ENCODE measurements at places on chromosomes 4 and X.

- DNase-seq: no peak
These were observed 1399.8 kb upstream of the PABPC4L start for GRCh38 chr4:135601351-135601750.

- no peak for DNase-seq
These were observed 134.8 kb downstream of the HS3ST1 start for GRCh38 chr4:11293866-11294265.

- DNase-seq: no peak
These were observed 95.4 kb upstream of the MAML3 start for GRCh38 chr4:140249351-140249750.

GRCh38 chrX:99572711-99573110 lies 837.4 kb downstream of the PCDH19 start:
- no peak for DNase-seq

- DNase-seq: no peak
These were observed 256.2 kb downstream of the FSTL5 start for GRCh38 chr4:161907590-161907955.

DNA sequence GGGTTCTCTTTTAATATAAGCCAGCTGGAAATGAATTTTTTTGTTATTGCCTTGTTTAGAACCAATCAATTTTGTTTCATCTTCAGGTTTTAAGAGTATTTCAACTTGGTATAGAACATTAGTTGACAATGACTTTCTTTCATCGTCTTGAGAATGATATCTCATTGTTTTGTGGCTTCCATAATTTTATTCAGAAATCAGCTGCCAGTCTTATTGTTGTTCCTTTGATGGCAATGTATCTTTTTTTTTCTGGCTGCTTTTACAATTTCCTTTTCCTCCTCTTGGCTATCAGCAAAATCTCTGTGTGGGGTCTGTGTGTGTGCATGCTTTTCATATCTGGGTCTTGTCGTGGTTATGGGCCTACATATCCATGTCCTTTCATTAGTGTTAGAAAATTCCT lies 1536.4 kb upstream of the TENM3 start:
- no peak for DNase-seq

GRCh38 chr4:4327652-4328121 lies 37.6 kb downstream of the ZBTB49 start:
- no peak for DNase-seq

- no peak for DNase-seq
These were observed 22.3 kb downstream of the RPS6KA6 start for GRCh38 chrX:84165711-84166110.

DNA sequence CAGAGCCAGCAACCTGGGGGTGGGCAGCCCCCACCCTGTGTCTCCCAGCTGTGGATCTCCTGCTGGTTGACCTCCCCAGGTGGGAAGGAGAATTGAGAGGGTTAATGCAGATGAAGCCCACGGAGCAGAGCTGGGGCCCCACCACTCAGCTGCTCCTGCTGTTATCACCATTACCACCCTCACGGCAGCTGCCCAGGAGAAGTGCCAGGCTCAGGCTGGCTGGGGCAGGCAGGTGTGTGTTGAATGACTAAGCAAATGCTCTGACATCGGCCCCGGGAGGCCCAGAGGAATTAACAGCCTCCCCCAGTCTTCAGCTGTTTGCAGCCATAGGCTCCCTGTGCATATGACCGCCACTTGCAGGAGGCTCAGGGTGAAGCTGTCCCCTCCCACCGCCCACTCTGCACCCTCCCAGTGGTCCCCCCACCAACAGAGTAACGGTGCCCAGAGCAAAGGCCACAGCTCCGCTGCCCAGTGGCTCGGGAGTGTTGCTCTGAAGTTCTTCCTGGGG lies 133.8 kb downstream of the CPZ start:
- no peak for DNase-seq

DNA sequence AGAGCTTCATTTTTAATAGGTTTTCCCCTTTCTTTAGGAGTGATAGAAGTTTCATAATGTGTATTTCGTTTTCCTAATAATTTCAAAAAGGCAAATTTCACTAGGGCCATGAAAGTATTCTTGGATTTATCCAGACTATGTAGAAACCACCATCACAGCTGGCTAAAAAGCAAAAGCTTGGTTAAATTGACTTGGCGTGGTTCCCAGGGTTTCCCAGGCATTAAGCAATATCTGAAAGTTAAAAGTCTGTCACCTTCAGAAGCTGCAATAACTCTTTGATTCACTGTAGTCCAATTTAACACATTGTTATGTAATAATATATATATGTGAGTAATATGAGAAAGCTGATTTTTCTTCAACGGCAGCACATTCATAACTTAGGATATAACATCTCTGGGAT lies 38.3 kb downstream of the NDNF start:
- no peak for DNase-seq

DNA sequence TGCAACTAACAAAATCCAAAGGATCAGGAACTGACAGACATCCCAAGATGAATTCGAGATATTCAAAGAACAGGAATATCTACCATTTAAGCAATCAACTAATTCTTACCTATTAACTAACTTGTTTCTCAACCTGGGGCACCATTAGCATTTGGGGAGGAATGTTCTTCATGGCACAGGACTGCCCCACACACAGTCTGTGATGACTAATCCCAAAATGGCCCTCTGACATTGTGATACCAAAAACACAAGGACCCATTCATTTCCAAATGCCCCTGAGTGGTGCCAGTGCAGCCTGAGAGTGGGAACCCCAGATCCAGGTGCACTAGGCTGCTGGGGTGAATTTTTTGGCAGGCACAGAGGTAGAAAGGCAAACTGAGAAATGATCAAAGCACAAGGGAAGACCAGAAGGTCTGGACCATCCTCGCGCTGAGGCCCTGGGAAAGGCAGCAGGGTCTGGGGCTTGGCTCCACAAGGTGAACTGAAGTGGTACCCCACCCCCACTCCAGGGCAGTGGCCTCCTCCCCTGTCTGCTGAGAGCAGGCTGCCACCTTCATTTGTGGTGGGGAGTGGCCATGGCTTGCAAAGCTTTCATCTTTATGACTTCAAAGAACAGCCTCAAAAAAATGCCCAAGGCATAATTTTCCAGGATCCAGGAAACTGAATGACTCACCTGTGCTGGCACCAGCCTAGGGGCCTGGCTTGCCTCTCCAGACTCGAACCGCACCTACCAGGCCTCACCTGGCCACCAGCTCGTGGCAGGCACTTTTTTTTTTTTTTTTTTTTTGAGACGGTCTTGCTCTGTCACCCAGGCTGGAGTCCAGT lies 122.4 kb downstream of the BCOR start:
- DNase-seq: no peak

DNA sequence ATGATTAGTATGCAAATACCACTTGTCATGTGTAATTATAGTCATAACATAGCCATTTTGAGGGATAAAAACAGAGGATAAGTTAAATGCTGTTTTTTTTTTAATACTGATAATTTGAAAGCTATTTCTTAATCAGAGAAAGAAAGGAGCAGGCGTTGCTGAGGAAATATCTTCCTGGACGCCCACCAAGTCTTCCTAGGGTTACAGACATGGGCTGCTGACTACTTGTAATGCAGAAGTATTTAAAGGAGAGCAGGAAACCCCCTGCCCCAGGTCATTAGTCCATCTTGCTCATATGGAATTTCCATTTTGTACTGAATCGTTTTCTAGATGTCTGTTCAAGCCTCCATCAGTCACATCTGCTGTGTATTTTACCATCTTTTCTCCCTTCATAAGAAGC lies 176.2 kb downstream of the ADGRL3 start:
- no peak for DNase-seq

DNA sequence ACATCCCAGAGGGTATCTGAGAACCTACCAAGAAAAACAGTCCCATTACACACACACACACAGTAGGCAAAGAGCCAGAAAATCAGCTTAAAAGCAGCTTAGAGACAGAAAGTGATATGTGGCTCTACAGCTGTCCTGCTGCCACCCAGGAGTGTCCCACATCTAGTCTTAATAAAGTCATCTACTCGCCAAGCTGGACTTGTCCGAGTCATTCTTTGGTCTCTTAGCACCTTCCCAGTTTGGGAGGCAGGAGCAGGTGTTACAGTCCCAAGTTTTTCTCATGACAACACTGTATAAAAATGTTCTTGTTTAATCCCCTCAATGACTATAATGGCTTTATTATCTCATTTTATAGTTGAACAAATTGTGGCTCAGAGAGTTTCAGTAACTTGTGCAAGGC lies 252.5 kb upstream of the CASK start:
- no peak for DNase-seq

GRCh38 chr4:184541907-184542306 lies 67.6 kb upstream of the IRF2 start:
- DNase-seq: no peak

- no peak for DNase-seq
These were observed 179.8 kb downstream of the SLIT2 start for GRCh38 chr4:20431543-20431951.

- DNase-seq: no peak
These were observed 33.7 kb downstream of the METAP1 start for GRCh38 chr4:99029018-99029735.

DNA sequence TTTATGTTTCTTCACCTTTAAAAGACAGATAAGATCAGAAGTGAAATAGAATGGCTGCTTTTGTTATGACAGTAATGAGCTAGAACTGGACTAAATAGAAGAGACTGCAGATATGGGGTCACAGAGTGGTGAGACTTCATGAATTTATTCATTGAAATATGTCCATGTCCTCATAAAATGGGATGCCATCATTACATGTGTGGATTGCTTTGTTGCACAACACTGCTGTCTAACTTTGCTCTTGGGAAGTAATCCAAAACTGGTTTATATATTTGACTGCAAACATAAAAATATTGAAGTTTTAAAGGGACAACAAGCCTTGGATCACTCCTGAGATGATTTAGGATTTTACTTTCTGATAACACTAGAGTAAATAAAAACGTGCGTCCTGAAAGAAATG lies 209.2 kb upstream of the FAT4 start:
- no peak for DNase-seq

GRCh38 chr4:139815778-139816601 lies 150.4 kb downstream of the MGST2 start:
- DNase-seq: peak; percentile 68

DNA sequence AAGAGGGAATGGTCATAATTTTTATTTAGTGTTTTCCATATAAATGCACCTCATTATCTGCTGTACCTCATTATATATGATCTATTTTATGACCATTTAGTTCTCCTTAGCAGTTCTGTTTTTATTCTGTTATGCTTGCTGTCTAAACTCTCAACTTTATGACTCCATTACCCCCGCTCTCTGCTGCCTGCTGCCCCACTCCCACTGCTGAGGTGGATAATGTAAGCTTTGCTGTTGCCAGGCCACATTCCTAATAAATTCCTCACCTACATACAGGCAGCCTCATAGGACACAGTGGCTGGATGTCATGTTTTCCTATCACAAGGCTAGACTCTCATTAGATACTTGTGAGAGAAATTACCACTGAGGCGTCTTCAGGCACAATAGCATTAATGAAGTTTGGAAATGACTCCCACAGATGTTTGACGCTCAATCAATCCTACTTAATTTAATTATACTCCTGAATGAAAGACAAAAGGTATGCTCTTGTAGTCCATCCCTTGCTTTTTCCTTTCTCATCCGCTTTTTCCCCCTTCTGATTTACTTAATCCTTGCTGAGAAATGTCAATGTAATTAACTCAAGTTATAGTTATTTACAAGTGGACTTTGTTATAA lies 497.5 kb upstream of the IGFBP7 start:
- no peak for DNase-seq
